ENCODE measurements at places on chromosomes 1 and 21. TPM values are rescaled to one million over a fixed set of nuclear protein-coding genes. Genes with fewer than 3 reads are reported as not detected.

- no peak for DNase-seq
These were observed 39.1 kb downstream of the SKI start for GRCh38 chr1:2267051-2267830.

DNA sequence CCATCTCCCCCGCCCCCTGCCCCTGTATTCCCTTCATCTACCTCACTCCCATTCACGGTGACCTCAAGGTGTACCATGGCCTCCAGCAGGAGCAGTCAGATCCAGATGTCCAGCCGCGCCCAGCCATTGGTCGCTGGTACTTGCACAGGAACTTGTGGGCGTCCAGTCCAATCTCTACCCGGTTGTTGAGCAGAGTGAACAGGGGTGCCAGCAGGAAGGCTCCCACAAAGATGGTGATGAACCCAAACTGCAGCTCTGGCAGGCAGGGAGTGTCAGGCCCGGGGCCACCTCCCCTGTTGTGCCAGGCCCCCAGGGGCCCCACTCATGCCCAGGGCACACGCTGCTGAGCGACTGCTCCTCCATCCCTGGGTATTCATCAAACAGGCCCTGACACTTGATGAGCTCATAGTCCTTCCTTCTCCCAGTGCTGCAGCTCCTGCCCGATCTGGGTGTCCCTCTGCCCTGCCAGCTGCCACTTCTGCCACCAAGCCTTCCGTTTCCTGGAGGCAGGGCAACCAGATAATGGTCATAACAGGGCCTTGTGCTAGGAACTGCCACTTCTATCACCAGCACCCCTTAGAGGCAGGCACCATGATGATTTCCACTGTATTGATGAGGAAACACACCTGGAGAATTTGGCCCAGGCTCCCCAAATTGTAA, 5.7 kb upstream of the ARHGEF19 start:
- DNase-seq, result no peak

DNA sequence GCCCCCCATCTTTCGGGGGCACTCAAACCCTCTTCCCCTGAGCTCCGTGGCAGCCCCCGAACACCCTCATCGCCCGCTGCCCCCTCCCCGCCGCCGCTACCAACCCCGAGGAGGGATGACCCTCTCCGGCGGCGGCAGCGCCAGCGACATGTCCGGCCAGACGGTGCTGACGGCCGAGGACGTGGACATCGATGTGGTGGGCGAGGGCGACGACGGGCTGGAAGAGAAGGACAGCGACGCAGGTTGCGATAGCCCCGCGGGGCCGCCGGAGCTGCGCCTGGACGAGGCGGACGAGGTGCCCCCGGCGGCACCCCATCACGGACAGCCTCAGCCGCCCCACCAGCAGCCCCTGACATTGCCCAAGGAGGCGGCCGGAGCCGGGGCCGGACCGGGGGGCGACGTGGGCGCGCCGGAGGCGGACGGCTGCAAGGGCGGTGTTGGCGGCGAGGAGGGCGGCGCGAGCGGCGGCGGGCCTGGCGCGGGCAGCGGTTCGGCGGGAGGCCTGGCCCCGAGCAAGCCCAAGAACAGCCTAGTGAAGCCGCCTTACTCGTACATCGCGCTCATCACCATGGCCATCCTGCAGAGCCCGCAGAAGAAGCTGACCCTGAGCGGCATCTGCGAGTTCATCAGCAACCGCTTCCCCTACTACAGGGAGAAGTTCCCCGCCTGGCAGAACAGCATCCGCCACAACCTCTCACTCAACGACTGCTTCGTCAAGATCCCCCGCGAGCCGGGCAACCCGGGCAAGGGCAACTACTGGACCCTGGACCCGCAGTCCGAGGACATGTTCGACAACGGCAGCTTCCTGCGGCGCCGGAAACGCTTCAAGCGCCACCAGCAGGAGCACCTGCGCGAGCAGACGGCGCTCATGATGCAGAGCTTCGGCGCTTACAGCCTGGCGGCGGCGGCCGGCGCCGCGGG, 837 bp downstream of the FOXD3 start:
- DNase-seq, result no peak

GRCh38 chr1:222624214-222624613, 6.3 kb downstream of the MIA3 start:
- no peak for DNase-seq

DNA sequence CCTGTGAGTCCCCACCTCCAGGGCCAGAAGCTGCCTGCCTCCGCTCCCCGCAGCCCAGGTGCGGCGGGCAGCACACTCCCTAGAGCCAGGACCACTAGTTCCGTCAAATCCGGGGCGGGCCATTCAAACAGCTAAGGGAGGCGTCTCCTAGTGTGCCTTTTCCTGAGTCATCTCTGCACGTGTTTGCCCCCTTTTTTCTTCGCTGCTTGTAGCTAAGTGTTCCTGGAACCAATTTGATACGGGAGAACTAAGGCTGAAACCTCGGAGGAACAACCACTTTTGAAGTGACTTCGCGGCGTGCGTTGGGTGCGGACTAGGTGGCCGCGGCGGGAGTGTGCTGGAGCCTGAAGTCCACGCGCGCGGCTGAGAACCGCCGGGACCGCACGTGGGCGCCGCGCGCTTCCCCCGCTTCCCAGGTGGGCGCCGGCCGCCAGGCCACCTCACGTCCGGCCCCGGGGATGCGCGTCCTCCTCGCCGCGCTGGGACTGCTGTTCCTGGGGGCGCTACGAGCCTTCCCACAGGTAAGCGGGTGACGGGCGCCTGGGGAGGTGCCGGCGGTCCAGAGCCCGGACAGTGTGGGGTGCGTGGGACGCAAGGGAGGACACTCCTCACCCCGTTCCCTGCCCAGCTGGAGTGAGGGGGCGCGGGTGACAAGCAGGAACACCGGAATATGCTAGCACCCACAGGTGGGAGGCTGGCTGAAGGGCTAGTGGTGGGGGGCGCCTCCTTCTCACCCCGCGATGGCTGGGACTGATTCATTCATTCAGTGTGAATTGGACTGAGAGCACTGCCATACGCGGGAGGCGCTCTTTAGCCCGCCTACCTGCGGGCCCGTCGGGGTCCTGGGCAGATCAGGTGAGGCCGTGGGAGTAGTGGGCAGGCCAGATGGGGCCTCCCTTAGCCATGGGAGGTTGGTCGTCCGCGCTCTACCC, at the start of gene TNFRSF8:
TSS of gene TNFRSF8 (plus strand) at position 163 of the 932 bp plus-strand sequence. CDS start at position 459, 296 bp downstream.
- no peak for DNase-seq

DNA sequence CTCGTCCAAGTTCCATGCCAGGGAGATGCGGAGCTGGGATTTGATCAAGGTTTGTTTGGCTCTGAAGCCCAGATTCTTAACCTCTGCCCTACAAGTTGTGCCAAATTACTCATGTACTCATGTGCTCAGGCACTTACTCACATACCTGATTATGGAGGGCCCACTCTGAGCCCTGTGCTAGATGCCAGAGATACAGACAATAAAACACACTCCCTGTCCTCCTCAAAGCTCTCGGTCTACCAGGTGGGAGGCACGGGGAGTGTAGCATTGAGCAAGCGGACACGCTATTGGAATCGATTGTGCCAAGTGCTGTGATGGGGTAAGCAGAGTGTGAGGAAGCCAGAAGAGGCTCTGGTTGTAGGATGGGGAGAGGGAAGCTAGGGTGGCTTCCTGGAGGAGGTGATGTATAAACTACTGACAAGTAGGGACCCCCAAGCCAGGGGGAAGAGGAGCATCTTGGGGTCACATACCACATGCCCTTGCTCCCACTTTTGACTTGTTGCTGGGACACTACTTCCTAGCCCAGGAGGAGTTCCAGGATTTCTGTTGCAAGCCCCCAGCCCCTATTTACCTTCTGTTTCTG, 49.8 kb upstream of the IFNLR1 start:
- no peak for DNase-seq

GRCh38 chr1:59856725-59857338, 42.1 kb downstream of the HOOK1 start:
- no peak for DNase-seq

The SPATA21 gene
- polyA plus RNA-seq, result 0.30 TPM
